ENCODE measurements at places on chromosomes 6 and 20.

DNA sequence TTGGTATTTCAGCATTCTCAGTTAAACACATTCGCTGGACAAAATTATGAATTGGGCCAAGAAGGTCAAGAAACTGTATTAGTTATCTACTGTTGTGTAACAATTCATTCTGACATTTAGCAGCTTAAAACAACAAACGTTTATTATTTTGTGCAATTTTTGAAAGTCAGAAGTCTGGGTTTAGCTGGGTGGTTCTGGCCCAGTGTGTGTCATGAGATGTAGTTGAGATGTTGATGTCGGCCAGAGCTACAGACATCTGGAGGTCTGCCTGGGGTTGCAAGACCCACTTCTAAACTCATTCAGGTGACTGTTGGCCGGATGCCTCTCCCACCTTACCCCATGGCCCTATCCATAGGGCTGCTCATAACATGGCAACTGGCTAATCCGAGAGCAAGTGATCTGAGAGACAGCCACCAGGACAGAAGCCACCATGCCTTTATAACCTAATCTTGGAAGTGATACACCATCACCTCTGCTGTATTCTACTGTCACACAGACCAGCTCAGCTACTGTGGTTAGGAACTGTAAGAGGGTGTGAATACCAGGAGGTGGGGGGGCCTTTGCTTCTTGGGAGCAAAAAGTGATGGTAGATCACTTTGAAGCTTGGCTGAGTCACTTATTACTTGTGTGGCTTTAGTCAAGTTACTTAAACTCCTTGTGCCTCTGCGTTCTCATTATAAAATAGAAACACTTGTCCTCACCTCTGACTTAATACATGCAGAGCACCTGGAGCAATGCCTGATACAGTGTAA is 217.0 kb upstream of the MYLIP start:
- no peak for DNase-seq

DNA sequence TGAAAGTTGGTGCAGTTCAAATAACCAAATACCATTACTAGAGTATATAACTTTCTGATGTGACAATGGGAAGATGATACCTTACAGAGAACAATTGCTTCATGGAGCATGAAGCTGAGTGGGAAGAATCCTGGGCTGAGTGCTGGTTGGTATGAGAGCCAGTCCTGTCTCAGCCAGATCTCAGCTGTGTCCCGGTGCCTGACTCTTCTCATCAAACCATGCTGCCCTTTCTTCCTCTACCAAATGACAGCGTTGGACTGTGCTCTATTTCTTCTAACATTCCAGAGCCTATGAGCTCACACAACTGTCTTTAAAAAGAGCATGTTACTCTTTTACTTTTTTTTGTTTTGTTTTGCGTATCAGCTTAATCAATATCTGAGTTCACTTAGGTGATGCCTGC is 27.5 kb upstream of the PBOV1 start:
- DNase-seq = no peak

DNA sequence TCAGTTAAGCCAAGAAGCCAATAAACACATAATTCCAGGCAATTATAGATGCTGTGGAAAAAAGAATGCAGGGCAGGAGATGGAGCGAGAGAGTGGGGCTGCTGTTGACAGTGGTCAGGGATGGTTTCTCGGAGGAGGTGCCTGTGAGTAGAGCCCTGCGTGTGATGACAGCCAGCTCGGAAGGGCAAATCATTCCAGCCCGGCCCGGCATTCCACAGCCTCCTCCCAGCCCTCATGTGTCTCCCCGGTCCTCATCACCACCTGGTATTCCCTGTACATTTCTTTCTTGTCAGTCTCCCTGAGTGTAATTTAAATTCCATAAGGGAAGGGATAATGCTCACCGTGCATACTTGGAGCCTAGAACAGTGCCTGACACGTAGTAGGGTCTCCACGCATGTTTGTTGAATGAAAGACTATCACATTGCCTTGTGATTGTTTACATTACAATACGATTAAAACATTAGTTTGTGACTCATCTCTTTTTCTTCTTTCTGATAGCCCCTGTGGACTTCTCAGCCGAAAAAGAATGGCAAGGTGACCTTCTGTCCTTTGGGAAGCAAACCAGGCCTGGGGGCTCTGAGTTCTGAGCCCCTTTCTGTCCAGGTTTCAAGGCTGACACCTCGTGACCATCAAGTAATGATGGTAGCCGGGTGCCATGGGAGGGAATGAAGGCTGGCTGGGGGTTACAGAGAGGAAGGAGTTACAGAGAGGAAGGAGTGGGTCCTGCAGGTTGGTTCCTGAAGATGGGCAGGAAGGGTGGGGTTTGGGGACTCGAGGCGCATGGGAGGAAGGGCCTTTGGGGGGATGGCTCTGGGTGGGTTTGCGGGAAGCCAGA is 379.5 kb upstream of the SULF2 start:
- DNase-seq = no peak

DNA sequence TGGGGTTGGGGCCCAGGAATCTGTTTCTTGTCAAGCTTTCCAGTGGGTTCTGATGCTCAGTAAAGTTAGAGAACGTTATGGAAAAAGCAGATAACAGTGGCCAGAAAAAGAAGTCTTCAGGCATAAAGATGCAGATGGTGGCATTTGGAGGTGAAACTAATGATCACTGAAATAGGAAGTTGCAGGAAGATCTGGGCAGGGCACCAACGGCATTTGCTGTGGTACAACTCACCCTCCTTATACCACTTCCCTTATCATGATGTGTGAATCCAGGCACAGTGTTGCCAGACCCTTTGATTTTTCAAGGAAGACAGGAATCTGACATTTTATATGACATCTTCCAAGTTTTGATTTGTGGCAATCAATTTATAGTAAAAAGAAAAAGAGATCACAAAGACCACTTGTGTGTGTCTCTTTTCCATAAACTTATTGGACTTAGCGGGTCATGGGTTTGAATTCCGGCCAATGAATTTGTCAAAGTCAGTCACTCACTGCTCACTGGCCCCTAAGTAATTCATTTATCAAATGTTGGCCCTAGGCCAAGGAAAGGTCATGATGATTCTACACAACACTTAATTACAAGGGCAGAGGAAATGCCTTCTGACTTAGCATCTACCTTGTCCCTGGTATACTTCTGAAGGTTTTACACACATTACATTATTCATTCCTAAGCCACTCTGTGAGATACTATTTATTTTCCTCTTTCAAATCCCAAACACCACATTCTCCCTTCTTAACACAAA is 37.6 kb downstream of the LAMP5 start:
- no peak for DNase-seq

DNA sequence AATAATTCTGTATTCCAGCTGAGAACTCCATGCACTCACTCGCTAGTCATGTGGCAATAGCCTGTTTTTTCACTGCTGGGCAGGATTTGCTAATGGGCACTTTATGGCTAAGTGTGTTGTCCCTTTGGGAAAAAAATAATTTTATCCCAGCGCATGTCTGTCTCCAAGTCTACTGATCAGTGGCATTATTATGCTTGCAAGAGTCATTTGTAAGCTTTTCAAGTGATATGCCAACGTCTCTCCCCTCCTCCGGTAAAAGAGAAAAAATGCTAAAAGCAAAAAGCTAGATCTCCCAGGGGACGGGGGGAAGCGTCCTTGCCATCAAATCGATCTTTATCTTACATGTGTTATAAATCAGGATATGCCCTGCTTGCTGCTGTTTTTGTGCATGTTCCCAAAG is 407.7 kb downstream of the CDH26 start:
- DNase-seq = no peak

- DNase-seq = no peak
These were observed 104.2 kb downstream of the PREX1 start for GRCh38 chr20:48723308-48724264.

DNA sequence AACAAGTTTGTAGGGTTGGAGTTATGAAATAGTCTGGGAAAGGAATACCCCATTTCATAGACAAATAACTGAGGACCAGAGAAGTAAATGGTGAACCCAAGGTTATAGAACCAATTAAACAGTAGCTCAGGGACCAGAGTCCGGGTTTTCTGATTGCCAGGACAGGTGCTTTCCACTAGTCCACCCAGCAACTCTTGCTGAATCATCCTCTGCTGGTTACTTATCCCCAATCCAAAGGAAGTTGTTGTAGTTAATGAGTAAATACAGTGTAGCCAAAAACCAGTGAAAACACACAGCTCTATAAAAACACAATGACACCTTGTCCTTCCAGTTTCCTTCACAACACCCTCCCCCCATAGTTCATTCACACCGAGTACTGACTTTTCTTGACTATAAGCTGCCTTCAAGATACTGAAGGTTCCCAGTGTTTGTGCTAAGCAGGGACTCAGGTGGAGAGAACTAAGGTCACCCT is 766 bp upstream of the TINAG start:
- no peak for DNase-seq

GRCh38 chr20:19256085-19256484 is 43.6 kb downstream of the SLC24A3 start:
- no peak for DNase-seq

GRCh38 chr6:589090-589489 is 67.8 kb downstream of the HUS1B start:
- DNase-seq = no peak

DNA sequence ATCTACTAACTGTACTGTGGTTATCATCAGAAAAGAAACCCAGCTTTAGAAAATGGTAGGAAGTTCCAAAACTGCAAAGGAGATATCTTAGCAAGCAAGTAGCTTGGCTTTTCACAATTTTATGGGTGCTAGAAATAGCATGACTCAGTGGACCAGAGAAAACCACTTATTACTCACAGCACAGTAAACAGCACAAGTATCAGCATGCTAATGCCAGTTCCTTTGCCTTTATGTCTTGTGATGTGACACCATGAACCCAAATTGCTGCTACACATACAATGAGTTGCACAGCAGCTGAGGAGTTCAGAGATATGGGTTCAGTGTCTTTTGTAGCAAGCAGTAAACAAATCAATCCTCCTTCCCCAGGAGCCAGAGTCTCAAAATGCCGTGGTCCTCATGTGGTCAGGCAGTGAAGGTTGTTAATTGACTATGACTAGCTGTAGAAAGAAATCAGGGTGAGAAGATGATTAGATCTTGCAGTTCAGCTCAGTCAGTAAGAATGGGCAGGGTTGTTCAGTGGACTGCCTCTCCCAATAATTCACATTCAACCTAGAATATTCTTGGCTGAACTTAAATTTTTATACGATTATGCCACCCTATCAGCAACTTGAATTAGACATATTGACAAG is 73.3 kb downstream of the OPRM1 start:
- DNase-seq = no peak

DNA sequence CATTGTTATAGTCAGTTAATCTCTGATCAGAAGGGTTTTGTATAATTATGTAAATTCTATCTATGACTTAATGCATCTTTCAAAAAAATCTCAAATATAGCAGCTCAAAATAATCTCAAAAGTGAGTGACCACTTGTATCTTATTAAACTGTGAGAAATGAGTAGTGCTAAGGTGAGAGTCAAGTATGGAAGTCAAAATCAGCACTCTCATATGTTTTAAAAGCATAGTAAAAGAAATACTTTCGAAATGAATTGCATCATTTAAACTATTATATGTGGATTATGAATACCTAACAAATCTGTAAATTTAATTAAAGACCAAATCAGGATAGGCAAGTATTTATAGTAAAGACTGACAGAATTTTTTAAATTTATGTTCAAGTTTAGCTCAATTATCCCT is 645.6 kb downstream of the PHF3 start:
- no peak for DNase-seq

DNA sequence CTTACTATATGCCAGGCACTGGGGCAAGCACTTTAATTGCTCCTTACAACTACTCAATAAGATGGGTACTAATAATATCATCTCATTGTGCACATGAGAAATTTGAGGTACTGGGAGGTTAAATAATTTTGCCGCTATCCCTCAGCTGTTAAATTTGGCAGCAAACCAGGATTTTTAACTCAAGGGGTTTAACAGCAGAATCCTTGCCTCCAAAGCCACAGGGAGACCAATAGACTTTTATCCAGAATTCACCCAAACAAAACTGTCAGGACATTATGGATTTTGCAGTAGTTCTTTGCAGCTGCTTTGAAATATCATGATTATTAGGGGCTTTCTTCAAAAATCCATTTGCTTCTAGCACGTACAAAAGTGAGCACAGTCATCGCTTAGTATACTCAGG is 136.2 kb downstream of the RPS12 start:
- no peak for DNase-seq

DNA sequence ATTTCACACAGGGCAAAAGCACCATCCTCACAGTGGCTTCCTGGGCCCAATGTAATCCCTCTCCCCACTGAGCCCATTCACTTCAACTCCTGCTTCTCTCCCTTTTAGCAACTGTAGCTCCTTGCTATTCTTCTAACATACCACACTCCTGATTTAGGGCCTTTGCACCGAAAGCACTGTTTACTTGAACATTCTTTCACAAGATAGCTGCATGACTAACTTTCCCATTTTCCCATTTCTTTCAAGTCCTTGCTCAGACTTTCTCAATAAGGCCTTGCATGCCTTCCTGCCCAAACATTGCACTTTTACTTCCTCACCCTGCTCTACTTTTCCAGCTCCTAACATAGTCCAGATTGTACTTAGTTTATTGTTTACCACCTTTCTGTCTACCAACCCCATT is 73.0 kb downstream of the SHPRH start:
- no peak for DNase-seq

DNA sequence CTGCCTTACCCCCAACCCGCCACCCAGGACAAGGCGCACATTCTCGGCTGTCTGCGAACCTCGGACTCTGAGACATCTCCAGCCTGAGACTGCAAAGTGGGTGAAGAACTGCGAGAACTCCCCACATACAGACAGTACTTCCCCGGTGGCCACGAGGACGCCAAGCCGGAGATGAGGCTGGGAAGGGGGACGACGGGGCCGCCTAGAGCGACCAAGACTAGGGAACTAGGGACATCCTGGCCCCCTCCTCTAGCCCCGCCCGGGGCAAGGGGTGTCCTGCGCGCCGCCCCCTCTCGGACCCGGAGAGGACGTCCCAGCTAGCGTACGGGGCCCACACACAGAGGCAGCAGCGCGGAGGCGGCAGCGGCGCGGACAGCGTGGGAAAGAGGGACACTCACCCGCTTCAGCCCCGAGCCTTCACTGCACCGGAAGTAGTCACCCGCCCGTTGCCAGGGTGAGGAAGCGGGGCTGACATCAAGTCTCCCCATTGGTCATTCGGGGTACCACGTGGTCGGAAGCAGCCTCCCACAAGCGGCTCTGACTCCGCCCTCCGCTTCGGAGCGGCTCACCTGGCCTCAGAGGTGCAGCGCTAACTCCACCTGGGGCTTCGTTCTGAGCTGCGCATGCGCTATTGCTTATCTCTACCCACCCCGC is at the start of gene TASP1:
Gene TASP1, minus strand, starts transcription at position 437 of the 654 bp plus-strand sequence. CDS start 8,854 bp downstream, outside the sequence.
- DNase-seq = peak; percentile 97
